Fibroblast of mammary gland (primary cell): ENCODE measurements at places on chromosomes 1 and 21.

GRCh38 chr1:233982827-233983518 lies 78.5 kb downstream of the SLC35F3 start:
- DNase-seq, result no peak

DNA sequence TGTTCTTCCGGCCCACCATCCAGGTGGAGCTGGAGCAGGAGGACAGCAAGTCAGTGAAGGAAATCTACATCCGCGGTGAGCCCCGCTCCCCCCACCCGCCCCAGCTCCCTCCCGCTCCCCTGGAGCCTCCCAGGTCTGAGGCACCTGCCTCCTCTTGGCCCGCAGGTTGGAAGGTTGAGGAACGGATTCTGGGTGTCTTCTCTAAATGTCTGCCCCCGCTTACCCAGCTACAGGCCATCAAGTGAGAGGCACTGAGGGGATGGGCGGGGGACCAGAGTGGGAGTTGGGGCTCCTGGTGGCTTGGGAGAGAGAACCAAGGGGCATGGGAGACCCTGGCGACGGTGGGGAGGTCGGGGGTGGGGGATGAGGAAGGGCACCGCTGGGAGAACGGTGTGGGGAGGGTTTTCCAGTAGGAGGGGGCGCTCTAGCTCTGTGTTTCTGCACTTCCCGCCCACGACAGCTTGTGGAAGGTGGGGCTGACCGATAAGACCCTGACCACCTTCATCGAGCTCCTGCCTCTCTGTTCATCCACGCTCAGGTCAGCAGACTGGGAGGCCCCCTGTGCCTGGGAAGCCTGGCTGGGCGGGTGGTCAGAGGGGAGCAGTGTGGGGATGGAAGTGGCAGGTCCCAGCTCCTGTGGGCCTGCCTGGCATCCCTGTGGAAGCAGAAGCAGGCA lies 4.2 kb downstream of the LRRC71 start:
- DNase-seq, result no peak

DNA sequence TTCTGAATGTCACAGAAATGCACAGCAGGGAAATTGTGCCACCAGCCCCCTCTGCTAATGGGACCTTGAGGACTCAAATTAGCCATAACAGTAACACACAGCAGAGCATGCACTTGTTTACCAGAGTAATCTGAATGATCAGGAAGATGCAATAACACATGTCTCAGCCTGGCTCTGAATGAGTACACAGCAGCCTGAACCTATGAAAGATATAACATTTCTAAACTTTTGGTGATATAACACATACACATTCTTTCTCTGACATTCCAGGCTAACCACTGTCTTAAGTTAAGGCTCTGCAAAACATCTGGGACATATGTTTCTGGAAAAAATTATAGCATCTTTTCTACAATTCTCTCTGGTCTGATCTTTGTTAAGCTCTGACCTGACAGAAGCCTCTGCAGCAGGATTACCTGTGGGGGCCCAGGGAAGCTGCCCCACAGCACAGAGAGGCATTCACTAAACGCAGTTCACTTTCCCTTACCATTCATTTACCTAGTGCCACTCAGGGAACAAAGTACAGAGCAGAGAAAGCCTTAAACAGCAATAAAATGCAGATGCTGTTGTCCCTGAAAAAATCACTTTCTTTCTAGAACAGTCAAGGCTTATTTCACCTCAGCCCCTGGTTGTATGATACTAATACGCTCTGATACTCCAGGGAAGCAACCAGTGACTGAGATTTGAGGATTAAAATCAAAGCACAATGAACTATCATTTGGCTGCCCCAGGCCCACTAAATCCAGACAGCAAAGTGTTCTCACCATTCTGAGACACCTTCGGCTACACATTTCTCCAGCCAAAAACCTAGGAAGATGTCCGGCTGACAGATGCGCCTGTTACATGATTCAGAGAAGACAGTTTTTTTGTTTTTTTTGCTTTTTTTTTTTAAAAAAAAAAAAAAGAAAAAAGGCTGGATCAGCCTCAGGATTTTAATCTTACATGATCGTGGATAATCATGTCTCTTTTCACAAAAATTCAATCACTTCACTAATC lies 54.0 kb upstream of the CNN3 start:
- peak; percentile 72 for DNase-seq

- peak; percentile 72 for DNase-seq
Measured at GRCh38 chr1:202154766-202155477, 5.5 kb downstream of the PTPN7 start.

DNA sequence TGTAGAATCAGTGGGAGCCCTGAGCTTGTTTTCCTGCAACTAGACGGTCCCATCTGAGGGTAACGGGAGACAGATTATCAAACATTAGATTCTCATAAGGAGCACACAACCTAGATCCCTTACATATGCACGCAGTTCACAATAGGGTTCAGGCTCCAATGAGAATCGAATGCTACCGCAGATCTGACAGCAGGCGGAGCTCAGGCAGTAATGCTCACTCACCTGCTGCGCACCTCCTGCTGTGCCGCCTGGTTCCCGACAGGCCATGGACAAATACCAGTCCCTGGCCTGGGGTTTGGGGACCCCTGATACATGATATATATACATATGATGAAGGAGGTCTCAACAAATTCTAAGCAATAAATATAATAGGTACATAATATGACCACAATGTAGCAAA lies 19.7 kb upstream of the SMIM12 start:
- no peak for DNase-seq
